ENCODE measurements at places on chromosomes 12 and 14. TPM values are rescaled to one million over a fixed set of nuclear protein-coding genes. Genes with fewer than 3 reads are reported as not detected.

FSCB gene
- total RNA-seq: not detected

CCDC175 gene
- not detected for total RNA-seq

SMCO2 gene
- 0.88 TPM for total RNA-seq

FGF6 gene
- not detected for total RNA-seq

OR4K5 gene
- total RNA-seq: not detected

SPIC gene
- not detected for total RNA-seq

SLC15A4 gene
- 58.3 TPM for total RNA-seq

ADSS1 gene
- 4.7 TPM for total RNA-seq

TAS2R9 gene
- 0.18 TPM for total RNA-seq

TM9SF1 gene
- total RNA-seq: 94.9 TPM

RNF41 gene
- 41.5 TPM for total RNA-seq

SOX5 gene
- 1.5 TPM for total RNA-seq

KRT2 gene
- total RNA-seq: not detected

PLBD1 gene
- 0.23 TPM for total RNA-seq

LRR1 gene
- 8.3 TPM for total RNA-seq

GDF3 gene
- total RNA-seq: 0.53 TPM

GARIN6 gene
- not detected for total RNA-seq

KTN1 gene
- total RNA-seq: 94.2 TPM

PRIMA1 gene
- total RNA-seq: not detected

ACVRL1 gene
- 933 TPM for total RNA-seq

SPTB gene
- total RNA-seq: 0.23 TPM

TNFRSF1A gene
- total RNA-seq: 204 TPM

RASSF8 gene
- total RNA-seq: 38.7 TPM

TROAP gene
- total RNA-seq: 11.4 TPM

AQP6 gene
- total RNA-seq: not detected

DPPA3 gene
- total RNA-seq: not detected

CTSG gene
- total RNA-seq: not detected

EDDM3A gene
- total RNA-seq: not detected

KRT4 gene
- total RNA-seq: not detected

SYNDIG1L gene
- total RNA-seq: not detected
